Activated naive CD4-positive, alpha-beta T cell treated with Interleukin-2 at 50 U/mL for 16 hours (primary cell): ENCODE measurements at places on chromosomes 3 and 15.

DNA sequence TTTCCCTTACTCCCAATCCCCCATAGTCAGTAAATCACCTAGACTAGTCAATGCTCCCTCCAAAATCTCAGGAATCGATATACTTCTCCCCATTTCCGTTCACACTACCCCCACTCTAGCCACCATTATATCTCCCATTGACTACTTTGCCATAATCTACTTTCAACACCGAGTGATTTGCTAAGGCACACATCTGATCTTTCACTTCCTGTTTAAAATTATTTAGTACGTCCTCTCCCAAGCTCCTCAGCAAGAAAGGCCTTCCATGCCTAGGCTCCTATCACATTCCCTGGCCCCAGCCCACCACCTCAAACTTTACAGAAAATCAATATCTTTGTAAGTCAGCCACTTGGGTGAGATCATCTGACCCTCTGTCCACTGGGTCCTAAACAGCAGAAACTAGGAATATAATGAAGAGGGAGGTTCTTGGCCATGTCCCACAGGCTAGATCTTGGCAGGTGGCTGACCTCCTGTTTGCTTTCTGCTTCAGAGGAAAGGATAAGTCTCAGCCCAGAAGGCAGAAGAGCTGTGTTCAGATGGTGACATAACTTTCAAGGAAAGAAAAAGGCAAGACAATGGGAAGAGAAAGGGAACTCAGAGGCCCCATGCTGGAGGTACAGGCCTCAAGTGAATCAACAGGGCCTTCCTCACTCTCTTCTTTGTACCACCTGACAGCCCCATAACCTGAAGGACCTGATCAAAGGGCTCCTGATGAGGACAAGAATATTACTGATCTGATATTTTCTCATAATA lies 103.0 kb downstream of the RPL22L1 start:
- no peak for DNase-seq

GRCh38 chr15:78737187-78737820 lies 74.0 kb downstream of the ADAMTS7 start:
- no peak for DNase-seq

DNA sequence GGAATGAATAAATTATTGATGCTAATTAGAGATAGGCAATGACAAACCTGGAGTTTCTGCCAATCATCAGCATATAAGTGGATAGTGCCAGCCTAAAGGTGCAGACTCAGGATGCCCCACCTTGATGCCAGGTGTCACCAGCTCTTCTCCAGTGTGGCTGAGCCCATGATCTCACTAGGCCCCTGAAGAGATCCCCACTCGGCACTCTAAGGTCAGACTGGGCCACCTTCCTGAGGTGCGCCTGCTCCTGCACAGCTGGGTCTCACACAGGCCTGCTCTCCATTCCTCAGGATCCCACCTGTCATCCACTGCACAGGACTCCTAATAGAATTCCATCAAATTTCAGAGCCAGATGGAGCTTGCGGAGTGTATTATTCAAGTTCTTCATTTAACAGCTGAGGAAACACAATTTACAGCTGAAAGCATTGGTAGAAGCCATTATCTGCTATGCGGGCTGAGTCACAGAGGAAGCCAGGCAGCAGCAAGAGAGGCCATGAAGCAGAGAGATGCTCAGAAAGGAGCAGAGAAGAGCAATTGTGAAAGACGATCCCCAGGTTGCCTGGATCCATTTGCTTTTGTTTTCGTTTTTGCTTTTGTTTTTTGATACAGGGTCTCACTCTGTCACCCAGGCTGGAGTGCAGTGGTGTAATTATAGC lies 25.1 kb upstream of the FSTL1 start:
- DNase-seq = no peak

DNA sequence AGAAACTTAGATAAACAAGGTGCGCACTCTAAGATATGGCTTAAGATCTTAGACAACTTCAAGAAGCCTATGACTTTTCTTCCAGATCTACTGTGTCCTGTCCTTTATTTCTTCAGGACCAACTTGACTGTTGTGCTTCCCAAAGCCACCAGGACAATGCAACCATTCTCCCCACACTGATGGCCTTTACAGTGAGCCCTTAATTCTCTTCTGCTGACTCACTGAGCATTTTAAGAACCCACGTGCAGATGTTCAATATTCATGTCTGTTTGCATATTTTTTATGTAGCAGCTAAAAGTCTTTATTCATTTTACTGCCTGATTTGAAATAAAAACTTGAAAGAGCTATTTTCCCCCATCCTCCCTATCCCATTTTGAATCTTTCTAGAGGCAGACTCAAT lies 103.3 kb upstream of the SLC2A2 start:
- DNase-seq = no peak

- DNase-seq = no peak
Measured at GRCh38 chr3:46114323-46114988, 87.2 kb upstream of the XCR1 start.

DNA sequence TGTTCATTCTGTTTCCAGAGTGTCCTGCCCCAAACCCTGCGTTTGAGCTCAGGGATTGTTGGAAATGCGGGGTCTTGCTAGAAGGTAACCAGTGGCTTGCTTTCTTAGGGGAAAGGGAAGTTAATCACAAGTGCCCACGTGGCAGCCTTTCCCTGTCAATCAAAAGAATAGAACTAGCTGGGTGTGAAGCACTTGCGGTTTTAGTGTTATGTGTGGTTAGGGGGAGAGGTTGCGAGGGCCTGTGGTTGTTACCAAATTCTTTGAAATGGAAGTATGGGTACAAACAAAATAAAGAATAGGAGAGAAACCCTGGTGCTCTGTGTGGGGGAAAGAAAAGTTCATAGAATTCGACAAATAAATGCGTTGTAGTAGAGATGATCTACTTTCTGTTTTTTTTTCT lies 67.6 kb downstream of the FNDC3B start:
- peak; percentile 62 for DNase-seq

- no peak for DNase-seq
Measured at GRCh38 chr15:84755736-84756527, 7.5 kb downstream of the ZNF592 start.

DNA sequence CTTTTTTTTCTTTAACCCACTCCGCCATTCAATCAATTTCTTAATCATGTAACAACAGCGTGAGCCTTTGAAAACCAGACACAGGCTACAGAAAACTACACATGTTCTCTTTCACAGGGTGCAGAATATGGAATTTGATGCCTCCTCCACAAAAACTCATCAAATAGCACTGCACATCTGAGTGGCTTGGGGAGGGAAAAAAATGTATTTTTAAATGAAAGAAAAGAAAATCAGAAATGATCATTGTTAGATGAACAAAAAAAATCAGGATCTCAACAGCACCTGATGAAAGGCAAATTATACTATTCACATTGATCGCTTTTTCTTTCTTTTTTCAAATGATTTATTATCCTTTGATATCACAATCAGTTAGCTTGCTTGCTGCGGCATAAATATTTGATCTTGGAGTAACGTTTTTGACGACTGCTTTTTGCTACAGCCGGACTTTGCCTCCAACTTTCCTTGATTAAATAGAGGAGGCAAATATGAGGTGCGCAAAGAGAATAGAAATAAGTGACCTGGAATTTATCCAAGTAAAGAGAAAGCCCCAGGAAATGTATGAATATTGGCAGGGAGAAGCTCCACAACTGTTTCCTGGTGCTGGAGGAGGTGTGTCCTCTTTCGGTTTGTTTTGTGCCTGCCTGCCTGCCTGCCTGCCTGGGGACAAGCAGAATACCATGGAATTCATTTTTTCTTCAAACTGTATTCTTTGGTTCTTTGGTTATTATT lies 63.1 kb downstream of the EDEM1 start:
- DNase-seq = no peak

DNA sequence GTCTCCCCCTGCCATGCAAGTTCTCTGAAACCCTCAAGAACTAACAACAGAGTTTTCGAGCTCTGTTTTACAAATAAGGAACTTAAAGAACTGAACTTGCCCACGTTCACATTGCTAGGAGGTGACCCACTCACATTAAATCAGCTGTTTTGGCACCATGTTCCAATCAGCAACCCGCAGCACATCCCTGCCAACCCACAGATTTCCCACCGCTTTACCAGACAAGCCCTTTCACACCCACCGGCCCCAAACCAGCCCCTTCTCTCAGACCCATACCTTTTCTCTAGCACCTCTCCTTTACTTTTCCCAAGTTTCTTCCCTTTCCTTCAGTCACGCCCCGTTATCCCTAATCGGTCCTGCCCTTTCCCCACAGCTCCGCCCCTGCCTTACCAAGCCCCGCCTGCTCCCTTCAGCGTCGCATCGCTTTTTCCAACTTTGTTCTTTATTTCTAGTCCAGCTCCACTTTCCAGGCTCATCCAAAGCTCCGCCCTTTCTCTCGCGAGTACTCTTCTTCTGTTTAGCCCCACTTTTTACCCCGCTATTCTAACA lies 804 bp upstream of the BRPF1 start:
- DNase-seq = no peak

GRCh38 chr15:48427960-48428547 lies 96.8 kb downstream of the DUT start:
- no peak for DNase-seq

- DNase-seq = no peak
Measured at GRCh38 chr3:141391298-141391990, 23.1 kb downstream of the ZBTB38 start.

- no peak for DNase-seq
Measured at GRCh38 chr3:191120447-191121298, 78.4 kb upstream of the OSTN start.

DNA sequence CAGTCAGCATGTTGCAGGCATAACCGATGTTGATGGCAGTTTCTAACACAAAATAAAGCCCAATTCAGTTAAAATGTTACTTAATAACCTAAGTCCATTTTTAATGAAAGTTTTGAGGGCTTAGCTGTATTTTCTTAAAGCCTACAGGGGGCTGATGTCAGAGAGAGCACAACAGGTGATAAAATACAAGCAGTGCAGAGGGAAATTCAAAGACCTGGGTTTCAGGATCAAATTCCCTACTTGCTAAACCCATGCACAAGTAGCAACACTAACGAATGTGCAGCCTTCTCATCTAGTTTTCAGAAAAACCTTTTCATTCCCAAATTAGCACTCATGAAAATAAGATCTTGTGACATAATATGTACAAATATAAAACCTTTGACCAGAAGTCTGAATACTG lies 202.0 kb downstream of the ATP8B4 start:
- no peak for DNase-seq

DNA sequence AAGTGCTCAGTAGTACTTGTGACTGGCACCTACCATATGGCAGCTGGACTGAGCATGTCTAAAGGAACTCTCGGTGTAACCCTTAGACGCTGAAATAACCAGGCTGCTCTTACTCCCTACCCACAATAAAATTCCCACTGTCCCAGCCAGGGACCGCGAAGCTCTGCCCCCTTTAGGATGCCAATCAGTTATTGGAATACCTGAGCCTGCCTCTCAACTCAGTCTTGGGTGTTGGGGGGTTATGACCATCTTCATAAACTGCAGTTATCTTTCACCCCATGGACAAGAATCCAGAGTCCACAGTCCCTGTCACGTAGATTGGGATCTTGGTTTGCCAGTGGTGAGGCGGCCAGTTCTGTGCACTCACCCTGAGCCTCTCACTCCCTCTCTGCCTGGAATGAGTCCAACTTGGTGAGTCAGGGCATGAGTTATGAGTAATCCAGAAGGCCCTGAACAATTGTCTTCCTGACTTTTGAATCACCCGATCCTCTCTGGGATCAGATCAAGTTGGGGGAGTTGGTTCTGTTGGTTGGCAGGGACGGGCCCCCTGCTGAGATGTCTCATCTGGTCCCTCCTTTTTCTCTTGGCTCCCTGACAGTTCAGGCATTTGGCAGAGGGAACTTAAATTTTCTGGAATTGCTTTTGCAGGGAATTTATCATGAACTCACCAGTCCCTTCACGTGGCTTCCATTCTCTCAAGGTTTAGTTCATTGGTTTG lies 120.1 kb upstream of the UBE2E1 start:
- DNase-seq = no peak

- DNase-seq = peak; percentile 73
Measured at GRCh38 chr3:187150599-187150998, 11.3 kb upstream of the RPL39L start.

- no peak for DNase-seq
Measured at GRCh38 chr3:153078826-153079225, 83.2 kb upstream of the RAP2B start.

DNA sequence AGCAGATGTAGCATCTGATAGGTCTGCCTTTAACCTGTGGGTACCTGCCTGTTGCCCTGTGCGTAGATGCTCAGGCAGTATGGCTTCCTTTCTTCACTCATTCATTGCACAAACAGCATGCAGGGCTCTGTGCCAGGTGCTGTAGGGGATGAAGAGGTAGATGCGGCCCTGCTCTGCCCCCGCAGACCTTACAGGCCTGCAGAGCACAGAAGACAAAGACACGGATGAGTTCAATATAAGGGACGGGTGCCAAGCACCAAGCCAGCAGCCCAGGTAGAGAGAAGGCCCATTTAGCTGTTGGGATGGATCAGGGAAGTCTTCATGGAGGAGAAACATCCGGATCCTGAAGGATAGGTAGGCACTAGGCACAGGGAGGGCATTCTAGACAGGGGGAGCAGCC lies 69.4 kb downstream of the AAGAB start:
- no peak for DNase-seq

- no peak for DNase-seq
Measured at GRCh38 chr3:50124052-50124799, 30.9 kb upstream of the SEMA3F start.

DNA sequence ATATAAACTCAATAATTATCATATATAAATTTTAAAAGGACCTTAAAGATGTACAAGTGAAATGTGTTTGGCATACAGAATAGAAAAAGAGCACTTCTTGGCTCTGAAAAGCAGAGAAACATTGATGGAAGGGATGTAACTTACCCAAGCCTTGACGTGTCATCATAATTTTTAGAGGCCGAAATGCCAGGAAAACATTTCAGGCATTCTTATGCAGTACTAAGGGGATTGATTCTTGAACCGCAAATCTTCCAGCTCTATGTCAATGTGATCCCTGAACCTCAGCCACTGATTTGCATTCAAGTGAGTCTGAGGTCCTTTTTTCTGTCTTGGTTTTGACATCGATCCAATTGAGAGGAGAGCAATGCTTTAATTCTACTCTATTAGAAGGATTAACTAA lies 97.8 kb downstream of the CLDN1 start:
- DNase-seq = no peak

GRCh38 chr3:190000861-190001196 lies 119.9 kb downstream of the P3H2 start:
- no peak for DNase-seq

DNA sequence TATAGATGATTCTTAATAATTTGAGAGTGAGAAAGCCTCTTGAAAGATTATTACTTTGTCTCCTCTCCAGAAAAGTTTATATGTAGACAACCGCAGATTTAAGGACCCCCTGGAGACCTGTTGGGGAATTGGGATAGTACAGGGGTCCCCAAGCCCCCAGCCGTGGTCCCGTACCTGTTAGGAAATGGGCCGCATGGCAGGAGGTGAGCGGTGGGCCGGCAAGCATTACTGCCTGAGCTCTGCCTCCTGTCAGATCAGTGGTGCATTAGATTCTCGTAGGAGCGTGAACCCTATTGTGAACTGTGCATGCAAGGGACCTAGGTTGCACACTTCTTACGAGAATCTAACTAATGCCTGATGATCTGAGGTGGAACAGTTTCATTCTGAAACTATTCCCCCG lies 78.3 kb downstream of the PFN2 start:
- no peak for DNase-seq

DNA sequence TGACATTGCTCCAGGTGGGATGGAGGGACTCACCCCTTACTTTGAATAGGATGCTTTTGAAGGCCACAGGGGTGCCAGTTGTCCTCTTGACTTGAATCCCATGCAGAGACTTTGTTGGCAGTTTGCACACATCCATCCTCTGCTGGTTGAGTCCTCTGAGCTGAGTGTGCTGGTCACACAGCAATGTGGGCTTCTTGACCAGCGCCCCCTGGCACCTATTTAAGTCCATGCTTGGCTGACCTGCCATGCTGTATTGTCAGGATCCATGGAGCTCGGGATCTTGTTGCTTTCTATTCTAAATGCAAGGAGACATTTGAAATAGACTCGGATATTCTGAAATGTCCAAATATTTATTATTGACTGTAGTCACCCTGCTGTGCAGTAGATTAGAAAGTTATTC lies 19.8 kb downstream of the RAB7A start:
- no peak for DNase-seq
